Activated CD8-positive, alpha-beta memory T cell treated with anti-CD3 and anti-CD28 coated beads for 1 hour (primary cell): ENCODE measurements at places on chromosomes 7 and 10.

GRCh38 chr10:43249151-43249961 is 17.5 kb downstream of the RASGEF1A start:
- no peak for DNase-seq

GRCh38 chr10:5563991-5564536 is 39.3 kb downstream of the CALML3 start:
- no peak for DNase-seq

DNA sequence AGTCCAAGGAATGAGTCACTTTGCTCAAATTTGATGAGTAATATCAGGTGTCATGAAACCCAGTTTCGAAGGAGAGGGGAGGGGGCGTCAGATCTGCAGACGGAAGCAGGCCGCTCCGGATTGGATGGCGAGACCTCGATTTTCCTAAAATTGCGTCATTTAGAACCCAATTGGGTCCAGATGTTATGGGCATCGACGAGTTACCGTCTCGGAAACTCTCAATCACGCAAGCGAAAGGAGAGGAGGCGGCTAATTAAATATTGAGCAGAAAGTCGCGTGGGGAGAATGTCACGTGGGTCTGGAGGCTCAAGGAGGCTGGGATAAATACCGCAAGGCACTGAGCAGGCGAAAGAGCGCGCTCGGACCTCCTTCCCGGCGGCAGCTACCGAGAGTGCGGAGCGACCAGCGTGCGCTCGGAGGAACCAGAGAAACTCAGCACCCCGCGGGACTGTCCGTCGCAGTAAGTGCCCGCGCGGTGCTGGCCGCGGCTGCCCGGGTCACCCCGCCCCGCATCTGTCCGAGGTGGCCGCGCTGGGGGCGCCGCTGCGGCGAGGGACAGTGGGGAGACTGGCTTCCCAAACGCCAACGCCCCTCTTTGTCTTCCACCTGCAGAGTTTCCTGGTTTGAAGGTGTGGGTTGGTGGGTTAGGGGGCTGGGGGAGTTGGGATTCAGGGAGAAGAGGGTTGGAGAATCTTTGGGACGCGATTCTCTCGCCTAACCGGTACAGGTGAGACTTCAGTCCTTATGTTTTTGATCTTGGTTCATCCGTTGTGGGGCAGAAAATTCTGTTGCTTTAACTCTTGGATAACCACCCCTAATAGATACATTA is at the start of gene TAC1:
TSS of gene TAC1 (plus strand) at position 351 of the 829 bp plus-strand sequence. CDS start 527 bp downstream, outside the sequence.
- DNase-seq, result no peak

DNA sequence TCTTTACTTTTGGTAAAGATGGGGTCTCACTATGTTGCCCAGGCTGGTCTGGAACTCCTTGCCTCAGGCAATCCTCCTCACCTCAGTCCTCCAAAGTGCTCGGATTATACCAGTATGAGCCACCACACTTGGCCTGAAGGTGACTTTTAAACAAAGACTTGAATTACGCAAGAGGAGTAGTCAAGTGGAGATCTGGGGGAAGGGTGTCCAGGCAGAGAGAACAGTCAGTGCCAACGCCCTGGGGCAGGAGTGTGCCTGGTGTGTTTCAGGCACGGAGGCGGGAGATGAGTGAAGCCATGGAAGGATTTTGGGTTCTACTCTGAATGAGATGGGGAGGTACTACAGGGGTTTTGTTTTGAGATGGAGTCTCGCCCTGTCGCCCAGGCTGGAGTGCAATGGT is 82.6 kb upstream of the NPTX2 start:
- no peak for DNase-seq

DNA sequence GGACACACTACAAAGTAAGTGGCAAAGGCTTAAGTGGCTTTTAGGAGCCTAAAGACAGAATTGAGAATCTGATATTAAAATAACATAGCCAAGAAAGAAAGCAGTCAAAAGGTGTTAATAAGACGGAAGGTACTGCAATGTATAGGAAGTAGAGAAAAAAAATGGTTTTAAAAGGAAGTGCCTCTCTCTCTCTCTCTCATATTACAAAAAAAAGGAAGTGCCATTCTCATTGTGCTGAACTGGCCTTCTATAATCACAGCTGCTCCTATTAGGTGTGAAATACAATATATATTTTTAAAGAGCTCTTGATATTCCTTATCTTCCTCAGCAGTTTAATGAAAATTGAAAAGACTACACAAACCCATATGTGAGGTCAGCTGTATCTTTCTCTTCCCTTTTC is 199.4 kb upstream of the NPVF start:
- no peak for DNase-seq

- no peak for DNase-seq
These were observed 19.9 kb upstream of the ZEB1 start for GRCh38 chr10:31299119-31299518.

DNA sequence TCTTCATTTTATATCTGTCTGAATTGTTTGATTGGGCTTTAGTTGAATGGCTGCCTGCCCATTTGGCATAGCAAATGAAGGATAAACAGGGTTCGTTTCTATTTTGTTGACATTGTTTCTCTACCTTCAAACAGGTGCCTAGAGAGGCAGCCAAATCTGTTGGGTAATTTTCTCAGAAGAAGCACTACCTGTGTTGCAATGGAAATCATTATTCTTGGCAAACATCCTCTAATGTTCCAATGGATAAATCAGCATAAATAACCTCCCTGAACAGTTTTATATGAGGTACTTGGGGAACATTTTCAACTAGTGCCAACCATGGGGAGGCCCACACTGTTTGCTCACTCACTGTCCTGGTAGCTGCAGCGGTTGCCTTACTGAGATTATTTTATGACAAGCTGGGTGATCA is 64.4 kb upstream of the PLPP4 start:
- DNase-seq, result no peak

- DNase-seq, result no peak
These were observed 226.8 kb downstream of the PRPF18 start for GRCh38 chr10:13813550-13813949.

DNA sequence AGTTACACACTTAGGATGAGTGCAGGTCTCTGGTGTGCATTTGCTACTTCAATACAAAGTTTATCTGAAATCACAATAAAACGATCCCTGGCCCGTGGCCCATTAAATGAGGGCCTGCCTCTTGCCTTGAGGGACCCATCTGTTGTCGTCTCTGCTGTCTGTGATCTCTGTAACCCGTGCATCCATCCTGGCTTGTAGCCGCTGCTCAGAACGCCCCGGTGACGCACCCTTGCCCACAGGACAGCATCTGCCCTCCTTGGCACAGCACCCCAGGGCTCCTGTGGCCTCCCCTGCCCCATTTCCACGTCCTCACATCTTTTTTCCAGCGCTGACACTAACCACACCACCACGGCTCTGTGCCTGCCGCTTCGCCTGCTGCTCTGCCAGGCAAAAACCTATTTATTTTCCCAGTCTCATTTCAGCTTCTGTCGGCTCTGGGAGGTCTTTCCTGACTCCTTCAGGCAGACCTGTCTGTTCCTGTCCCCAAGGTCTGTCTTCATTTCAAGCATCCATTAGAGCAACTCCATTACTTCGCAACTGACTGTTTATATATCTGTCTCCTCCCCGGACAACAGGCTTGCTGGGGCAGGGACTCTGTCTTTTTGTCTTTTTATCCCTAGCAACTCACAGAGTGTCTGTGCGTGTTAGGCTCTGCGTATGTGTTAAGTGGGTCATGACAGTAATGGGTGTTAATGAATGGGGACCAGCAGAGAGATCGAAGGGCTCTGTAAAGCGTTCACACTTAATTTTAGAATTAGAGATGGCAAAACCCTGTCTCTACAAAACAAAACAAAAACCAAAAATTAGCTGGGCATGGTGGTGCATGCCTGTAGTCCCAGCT is 16.4 kb downstream of the CARD11 start:
- DNase-seq, result no peak

DNA sequence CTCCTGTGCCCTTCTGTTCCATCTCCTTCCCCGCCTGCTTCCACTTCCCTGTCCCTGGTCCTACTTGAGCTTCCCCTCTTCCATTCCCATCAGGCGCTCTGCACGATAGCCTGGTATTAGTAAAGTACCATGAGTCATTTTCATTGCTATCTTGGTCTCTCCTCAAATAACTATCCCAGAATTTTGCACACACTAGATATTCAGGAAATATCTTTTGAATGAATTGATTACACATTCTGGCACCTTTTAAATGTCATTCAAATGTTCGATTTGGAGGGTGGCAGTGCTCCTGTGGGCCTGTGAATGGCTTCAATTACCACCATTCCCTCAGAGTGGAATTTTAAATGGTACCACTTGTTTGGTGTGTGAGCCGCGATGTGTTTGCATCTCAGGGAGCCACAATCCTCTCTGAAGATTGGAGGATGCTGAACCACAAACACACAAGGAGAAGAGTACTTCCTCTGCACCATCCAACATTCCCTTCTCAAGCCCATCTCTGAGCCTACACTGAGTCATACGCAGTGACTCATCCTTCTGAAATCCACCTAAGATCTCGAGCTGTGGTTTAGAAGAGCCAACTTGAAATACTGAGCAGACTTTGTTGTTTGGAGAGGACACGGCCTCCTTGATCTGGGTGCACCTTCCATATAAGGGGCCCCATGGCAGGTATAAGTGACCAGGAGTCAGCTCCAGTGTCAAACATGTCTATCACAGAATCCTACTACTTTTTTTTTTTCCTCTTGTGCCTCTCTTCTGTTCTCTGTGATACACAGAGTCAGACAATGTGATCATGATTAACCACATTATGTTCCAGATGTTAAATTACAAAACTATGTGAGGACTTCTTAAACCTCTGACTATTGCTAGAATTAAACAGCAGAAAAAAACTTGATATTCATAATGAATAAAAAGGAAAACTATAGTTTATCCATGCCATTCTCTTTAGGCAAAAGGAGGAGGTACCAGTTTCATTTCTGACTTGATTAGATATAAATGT is 81.9 kb downstream of the BMPER start:
- DNase-seq, result no peak

DNA sequence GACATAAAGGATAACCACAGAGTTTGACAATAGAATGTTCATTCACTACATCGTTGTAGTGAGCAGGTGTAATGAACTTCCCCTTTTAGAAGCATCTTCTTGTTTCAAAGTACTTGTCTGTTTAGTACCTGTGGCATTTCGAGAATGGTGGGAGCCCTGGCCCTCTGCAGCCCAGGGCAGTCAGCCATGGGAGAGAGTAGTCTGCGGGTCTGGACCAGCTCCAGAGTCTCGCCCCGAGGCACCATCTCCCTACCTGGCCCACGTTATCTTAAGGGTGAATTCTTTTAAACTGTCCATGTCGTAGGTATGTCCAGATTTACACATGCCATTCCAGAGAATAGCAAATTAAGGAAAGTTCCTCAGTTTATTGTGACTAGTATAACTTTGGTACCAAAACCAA is 99.7 kb downstream of the BMPR1A start:
- no peak for DNase-seq

DNA sequence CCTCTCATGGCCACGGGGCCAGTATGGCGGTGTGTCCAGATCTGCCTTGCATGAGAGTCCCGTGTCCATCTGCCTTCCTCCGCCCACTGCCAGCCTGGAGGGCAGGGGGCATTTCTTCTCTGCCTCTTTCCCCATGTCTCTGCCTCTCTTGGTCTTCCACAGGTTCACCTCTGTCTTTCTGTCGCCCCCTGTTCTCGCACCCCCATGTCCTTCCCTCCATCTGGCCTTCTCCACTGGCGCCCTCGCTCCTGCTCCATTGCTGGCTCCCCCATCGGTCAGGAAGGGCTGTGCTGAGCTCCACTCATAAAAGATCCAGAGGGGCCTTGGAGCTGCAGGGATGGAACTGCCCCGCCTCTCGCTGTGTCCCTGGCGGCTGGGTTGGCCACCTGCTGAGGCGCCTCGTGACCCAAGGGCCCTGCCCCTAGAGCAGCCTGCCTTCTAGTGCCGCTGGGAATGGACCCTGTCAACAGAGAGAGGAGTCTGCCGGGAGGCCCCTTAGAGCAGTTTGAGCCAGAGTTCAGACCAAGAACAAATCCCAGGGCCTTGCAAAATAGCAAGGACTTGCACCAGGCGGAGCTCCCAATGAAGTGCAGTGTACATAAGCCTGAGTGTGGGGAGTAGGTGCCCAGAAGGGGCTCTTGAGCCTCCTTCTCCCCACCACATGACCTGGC is 42.0 kb downstream of the GOLGA7B start:
- no peak for DNase-seq

- DNase-seq, result no peak
These were observed 6.2 kb downstream of the GATA3 start for GRCh38 chr10:8060704-8061121.

DNA sequence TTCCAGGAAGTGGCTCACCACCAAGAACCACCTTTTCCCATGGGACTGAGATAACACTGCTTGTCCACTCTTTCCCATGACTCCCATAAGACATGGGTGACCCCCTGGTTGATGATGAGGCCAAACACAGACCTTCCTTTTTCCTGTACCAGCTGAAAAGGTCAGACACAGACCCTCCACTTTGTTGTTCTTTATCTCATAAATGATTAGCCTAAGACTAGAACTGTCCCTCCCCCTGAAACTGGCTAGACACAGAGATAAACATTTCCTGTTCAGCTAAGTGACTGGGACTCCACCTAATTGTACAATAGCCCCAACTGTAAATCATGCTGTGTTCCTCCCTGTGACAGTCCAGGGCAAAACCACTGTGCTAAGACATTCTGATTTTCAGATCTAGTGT is 8.2 kb upstream of the NRG3 start:
- no peak for DNase-seq

GRCh38 chr7:138127996-138128395 is 51.7 kb downstream of the AKR1D1 start:
- DNase-seq, result no peak

GRCh38 chr10:3692387-3692999 is 92.5 kb downstream of the KLF6 start:
- DNase-seq, result no peak

DNA sequence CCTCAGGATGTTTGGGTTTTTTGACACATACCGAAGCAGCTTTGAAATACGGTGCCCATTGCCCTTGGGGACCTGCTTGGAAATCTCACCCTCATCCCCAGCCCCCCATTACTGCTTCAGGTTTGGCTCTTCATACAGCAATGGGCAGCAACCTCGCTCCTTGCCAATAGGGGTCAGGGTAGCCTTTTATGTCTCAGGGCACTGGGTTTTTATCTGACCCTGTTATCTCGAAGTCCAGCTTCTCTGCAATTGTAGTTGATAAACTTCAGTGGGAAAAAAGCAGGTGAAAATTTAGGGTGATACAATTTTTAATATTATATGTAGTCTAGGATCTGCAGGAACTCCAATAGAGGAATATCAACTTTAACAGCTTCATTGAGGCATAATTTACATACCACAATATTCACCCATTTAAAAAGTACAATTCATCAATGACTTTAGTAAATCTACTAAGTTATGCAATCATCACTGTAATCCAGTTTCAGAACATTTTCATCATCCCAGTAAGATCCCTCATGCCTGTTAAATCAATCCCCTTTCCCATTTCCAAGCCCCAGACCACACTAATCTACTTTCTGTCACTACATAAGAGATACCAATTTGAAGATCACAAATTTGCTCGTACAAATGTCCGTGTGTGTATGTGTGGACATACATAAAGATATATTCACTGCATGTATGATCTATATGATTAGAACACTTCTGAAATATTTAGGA is 386.2 kb downstream of the KCNMA1 start:
- DNase-seq, result no peak
